ENCODE measurements at places on chromosomes 7 and 10. TPM values are rescaled to one million over a fixed set of nuclear protein-coding genes. Genes with fewer than 3 reads are reported as not detected.

ADAMTS14 gene
- total RNA-seq, result not detected

FBXL13 gene
- total RNA-seq, result 0.98 TPM

DNA sequence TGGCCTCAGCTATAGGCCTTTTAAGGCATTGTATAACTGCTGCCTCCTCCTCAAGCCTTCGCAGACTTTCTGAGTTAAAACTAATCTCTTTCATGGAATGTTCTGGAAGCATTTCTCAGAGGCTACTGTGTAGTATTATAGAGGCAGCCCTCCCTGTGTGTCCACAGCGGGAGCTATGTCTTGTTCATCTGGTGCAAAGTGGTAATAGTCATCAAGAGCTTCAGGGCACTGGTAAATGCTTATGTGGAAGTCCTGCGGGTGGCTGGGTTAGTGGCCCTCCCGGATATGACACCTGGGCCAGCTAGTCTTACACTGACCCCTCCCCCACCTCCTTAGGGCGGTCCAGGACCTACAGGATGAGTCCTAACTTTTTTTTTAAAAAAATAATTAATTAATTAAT lies 2.2 kb upstream of the ABHD11 start:
- DNase-seq, result no peak

DNA sequence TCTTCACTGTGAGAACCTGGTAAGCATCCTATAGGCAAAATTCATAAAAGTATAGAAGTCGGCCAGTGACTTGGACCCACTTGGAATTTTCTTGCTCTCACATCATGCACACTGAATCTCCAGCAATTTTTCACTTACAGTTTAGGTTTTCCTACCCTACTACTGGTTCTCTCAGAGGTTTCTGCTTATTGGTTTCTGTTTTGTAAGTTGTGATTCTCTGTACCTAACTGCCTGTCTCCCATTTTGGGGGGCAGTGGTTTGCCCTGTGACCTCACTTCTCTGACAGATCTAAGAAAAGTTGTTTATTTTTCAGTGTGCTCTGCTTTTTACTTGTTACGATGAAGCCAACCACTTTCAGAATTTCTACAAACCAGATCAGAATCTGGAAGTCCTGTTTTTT lies 158.1 kb downstream of the CFTR start:
- no peak for DNase-seq

LRRC17 gene
- total RNA-seq, result 2.9 TPM

- DNase-seq, result no peak
These were observed 61.6 kb upstream of the MRLN start for GRCh38 chr10:59814878-59815277.

LRIT1 gene
- total RNA-seq, result not detected

AMPH gene
- 13.3 TPM for total RNA-seq

PRXL2A gene
- total RNA-seq, result 62.4 TPM

SPOCK2 gene
- total RNA-seq, result 46.9 TPM

DNA sequence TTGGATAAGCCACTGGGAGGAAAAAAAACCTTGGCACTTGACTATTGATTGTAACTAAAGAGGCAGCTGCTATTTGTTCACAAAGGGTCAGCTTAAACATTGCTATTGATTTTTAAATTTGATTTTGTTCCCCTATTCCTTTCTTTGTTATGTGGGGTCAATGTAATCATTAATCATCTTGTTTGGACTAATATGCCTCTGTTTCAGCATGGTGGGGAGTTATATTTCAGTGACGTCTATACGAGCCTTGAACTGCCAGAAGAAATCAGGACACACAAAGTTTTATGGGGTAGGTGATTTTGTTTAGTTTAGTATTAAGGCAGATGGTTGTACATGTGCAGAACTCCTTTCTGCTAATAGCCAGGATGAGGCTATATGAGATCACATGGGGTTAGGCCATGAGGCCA lies 7.5 kb downstream of the AS3MT start:
- no peak for DNase-seq

COL28A1 gene
- total RNA-seq, result 5.4 TPM

UPK3B gene
- total RNA-seq, result 2.7 TPM

- no peak for DNase-seq
These were observed 756.7 kb downstream of the GATA3 start for GRCh38 chr10:8811201-8811600.

GRCh38 chr7:22302951-22303423 lies 54.0 kb downstream of the RAPGEF5 start:
- DNase-seq, result no peak

GRCh38 chr7:26250239-26250638 lies 41.4 kb upstream of the SNX10 start:
- no peak for DNase-seq

INSIG1 gene
- total RNA-seq, result 63.6 TPM

DNA sequence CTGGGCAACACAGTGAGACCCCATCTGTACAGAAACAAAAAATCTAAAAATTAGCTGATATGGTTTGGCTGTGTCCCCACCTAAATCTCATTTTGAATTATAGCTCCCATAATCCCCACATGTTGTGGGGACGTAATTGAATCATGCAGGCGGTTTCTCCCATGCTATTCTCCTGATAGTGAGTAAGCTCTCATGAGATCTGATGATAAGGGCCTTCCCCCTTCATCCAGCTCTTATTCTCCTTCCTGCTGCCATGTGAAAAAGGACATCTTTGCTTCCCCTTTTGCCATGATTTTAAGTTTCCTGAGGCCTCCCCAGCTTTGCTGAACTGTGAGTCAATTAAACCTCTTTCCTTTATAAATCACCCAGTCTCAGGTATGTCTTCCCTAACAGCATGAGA lies 136.5 kb downstream of the SFMBT2 start:
- no peak for DNase-seq

GNAT3 gene
- total RNA-seq, result not detected

OR2A12 gene
- total RNA-seq, result not detected

GRCh38 chr10:30364345-30365268 lies 15.5 kb upstream of the MTPAP start:
- DNase-seq, result no peak

DNA sequence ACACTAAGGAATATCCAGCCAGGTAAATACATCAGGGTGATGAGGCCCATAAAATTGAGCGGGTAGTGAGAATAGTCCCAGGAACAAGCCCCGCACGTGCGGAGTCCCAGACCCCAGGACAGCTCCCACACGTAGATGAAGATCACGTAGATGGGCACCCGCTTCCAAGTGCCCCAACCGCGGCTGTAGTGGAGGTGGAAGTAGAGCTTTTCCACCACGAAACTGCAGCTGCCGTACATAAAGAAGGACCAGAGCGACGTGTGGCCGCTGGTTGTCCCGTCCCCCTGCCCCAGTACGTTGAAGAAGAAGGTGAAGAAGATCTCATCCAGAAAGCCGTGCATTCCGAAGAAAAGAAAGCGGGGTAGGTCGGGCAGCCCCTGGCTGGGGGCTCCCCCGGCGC lies 948 bp downstream of the TMEM229A start:
- no peak for DNase-seq

DNA sequence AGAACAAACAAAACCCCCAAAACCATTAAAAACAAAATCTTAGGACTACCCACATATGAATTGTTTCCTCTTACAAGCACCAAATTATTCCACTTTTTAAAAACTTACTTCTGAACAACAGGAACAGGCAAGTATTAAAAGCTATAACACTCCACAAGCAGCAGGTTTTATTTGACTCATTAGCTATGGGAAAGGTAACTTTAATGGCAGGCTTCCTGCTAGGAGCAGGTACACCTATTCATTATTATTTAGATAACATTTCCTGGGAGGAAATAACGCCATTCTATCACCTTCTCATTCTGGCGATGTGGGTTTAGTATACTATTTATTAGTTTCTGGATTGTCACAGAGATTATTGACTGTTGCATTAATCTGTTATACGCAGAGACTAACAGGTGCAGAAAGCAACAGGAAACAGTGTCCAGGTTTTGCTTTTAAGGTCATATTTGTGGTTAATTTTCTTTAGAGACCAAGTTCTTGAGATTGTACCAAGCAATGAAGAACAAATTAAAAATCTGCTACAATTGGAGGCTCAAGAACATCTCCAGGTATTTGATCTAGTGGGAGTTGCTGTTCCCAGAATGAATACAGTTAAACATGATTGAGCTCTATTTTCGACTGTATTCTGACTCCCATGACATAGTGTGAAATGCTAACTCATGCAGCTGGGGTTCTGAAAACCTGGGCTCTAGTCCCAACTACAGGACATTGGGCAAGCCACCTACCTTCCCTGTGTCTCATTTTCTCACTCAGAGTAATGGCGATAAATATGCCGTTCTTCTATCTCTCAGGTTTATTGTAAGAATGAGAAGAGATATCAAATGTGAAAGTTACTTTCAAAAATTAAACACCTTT lies 2.0 kb downstream of the CPA2 start:
- DNase-seq, result no peak

All from vagina (tissue), 2 donors.